ENCODE measurements at places on chromosomes 12 and 14.

DNA sequence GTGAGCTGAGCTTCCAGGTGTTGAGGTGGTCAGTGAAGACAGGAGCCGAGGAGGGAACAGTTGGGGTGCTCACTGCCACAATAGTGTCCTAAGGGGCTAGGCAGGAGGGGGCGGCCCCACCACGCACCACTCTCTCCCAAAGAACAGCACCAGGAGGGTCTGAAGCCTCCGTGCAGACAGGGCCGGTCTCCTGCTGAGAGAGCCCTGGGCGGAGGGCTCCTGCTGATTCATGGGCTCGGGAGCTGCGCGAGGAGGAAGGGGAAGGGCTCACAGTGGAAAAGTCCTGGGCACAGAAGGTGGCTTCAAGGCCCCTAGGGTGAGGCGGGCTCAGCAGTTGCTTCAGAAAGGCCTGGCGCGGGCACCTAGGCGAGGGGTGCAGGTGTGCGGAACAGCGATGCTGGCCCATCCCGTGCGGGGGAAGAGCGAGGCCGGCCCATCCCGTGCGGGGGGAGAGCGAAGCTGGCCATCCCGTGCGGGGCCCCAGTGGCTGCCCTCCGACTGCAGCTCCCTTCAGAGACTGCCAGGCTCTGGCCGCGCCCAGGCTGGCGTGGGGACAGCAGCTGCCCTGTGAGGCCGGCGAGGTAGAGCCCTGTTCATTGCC is 176.7 kb downstream of the ADGRD1 start:
- no peak for DNase-seq

DNA sequence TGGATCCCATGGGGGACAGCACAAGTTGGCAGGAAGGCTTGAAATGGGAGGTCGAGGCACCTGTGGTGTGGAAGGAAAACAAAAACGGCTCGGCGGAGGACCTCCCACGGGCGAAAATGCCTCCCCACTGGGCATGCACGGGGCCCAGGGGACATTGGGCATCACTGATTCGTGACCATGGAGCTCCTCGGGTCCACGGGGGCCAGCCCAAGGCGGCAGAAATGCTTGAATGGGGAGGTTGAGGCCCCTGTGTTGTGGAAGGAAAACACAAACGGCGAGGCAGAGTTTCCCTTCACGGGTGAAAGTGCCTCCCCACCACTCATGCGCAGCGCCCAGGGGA is 376.0 kb downstream of the ALG10 start:
- no peak for DNase-seq

GRCh38 chr14:64117671-64118402 is 176.3 kb downstream of the ESR2 start:
- DNase-seq, result no peak

DNA sequence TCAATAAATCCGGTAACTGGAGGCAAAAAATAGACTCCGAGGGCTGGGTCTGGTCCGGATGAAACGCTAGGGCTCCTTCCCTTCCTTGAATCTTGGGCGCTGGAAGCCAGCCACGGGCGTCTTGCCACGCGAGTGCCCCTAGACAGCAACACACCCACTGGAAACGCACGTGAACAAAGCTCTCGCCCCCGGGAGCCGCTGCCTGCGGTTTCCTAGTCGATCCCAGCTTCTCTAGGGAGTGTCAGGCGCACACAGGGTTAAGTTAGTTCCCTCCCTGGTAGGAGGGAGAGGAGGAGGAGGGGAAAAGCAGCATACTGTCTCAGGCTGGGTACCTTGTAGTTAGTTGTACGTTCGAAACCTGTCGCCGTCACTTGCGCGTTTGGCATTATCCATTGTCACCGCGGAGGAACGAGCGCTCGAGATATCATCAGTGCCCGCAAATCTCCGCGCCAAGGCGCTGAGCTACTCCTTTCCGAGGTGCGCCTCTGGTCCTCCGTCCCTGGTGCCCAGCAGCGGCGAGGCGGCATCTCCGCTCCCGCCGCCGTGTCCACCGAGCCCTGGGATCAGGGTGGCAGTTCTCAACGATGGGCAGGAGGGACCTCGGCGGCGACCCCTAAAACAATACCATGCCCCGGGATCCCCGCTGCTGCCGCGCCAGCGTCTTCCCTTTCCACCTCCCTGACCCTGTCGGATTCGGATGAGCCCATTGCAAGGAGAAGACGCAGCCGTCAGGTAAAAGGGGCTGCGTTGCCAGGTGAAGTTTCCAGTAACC is at the start of gene FLRT2:
Gene FLRT2 (plus strand): TSS at position 342 of the 772 bp plus-strand sequence. CDS start 91,371 bp downstream, outside the sequence.
- DNase-seq, result no peak

GRCh38 chr14:36086629-36087395 is 89.7 kb downstream of the PTCSC3 start:
- no peak for DNase-seq

GRCh38 chr12:92769124-92769901 is 66.5 kb downstream of the PLEKHG7 start:
- no peak for DNase-seq

DNA sequence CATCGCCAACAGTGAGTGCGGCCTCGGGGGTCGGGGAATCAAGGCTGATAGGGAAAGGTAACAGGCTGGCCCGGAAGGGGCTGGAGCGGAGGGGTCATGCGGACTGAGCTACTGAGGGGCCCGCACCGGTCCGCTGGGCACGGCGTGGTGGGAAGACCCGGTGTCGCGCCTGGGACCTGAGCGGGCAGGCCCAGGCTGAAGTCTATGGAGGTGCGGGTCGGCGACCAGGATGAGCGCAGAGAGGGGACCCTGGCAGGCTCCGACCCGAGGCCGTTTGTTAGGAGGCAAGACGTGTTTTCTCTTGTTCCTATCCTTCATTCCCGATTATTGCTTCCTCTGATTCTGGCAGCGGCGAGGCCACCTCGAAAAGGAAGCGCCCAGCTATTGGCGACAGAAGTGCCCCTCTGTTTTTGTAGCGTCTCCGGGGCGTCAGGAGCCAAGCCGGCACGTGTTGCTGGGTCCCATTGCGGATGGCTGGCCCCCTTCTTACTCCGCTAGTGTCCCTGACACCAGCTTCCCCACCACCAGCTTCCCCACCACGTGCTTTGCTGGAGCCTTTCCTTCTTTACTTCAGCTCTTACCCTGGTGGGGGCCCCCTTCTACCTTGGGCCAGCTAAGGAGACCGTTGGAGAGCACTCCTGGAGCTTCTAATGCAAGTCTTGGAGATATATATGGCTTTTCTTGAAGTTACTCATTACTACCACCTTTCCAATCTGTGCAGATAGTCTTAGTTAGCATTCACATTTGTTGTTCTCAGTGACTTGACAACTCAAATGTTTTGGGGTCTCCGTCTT is 653 bp downstream of the PA2G4 start:
- DNase-seq, result peak; percentile 15

DNA sequence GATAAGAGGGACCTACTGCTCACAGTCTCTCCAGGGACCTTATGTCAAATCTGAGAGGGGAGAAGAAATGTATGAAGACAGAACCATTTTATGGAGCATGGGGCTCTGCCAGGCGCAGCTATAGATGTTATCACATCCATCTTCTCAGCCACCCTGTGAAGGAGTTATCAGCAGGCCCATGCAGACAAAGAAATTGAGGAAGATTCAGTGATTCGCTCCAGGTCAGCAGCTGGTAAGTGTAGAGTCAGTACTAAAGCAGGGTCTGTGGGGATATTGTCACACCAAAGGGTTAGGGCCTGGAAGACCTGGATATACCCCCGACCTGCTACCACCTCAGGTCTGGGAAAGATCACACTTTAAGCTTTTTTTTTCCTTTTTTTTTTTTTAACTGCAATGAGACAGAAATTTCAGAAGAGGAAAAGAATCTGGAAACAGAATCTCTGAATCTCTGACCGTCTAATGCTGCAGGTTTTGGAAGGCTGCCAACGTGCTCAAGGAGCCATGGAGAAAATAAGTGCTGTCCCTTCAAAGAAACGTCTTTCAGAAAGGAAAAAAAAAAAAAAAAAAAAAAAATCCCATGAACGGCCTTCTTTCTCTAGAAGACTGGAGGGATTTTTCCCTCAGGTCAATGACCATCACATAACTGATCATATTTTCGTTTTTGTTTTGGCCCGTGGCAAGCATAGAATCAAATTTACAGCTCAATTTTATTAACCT is 73.3 kb upstream of the PLEKHG7 start:
- no peak for DNase-seq

DNA sequence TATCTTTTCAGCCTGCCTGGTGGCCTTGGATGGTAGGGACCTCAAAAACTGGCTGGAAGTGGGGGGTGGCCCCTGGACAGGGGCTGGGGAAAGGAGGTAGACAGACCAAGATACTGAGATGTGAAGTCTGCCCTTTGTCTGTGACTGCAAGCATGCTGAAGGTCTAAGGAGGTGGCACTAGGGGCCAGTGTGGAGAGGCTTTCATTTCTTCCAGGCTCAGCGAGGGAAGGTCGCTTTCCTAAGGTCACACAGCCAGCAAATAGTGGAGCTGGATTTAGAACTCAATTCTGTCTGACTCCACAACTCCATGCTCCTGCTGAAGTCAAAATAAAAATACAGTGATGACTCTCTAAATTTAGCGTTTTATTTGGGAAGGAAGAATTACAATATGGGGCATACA is 11.3 kb upstream of the PLBD2 start:
- DNase-seq, result no peak

- DNase-seq, result no peak
Measured at GRCh38 chr14:93044121-93044520, 71.6 kb downstream of the ITPK1 start.

- DNase-seq, result peak; percentile 25
Measured at GRCh38 chr14:68210729-68211299, 391.2 kb downstream of the RAD51B start.

DNA sequence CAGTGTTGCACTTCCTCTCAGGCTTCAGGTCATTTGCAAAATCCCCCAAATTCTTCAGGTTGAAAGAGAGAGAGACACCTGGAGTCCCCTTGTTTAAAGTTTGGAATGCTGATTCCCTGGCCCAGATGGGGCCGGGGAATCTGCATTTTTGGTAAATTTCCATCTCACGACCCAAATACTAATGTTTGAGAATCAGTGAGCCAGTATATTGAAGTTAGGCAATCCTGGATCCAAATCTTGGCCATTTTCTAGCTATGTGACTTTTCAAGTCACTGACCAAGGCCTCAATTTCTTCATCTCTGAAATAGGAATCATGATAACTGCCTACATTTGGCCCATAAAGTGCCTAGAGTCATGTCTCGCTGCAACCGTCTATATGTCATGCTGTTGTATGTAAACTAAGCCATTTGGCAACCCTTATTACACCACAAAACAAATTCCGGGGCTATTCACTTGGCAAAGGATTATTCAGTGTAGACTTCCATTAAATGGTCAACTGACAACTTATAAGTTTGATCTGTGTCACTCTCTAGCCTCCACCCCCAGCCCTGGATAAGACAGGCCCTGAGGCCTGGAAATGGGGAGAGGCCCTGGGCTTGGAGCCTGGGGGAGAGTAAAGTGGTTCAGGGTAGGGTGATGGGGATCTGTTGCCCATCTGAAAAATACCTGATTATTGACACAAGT is 3.7 kb upstream of the ZFP36L1 start:
- DNase-seq, result no peak

DNA sequence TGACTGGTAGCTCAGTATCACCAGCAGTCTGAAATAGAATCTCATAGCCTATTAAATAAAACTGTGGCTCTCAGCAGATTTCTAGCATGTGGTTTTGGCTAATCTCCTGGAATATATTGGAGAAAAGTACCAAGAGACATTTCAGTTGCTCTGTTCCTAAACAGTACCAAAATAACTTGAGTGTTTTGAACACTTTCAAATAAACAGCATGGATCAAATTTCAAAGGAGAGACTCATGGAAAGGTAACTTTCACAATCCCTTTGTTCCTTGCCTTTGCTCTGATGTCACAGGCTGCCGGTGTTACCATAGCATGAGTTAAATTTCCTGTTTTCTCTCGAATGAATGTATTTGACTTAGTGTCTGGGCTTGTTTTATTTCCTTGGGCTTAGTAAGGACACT is 3.4 kb downstream of the ARG2 start:
- DNase-seq, result no peak

DNA sequence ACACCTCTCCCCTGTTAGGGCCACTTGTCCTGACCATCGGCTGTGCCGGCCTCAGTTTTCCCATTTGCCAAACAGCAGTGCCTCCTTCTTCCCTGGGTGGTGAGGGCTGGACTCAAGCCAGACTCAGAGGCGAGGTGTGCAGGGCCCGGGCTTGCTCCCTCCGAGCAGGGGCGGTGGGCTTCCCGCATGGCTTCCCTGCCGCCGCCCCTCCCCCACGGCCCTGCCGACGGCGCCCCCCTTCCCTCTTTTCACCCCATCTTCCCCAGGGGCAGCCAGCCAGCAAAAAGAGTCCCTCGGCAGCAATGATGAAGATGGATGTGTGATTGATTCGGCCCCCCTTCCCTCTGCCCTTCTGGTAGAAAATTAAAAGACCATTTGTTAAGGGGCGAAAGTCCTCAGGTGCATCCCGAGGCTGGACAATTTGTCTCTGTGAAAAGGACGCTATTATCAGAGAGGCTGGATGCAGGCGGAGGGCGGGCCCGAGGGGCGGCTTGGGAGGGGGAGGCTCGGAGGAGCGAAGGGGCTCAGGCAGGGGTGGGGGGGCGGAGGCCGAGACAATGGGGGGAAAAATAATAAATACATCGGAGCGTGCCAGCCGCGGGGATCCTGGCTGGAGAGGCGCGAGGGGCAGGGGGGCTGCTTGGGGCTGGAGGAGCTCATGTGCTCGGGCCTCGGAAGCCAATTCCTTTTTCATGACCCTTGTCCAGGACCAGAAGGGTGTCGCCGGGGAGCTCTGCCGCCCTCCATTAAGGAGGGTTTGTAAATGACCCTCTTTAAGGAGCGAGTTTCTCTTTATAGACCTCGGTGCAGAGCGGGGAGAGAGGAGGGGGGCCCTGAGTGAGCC is 48.0 kb upstream of the LHX5 start:
- no peak for DNase-seq

DNA sequence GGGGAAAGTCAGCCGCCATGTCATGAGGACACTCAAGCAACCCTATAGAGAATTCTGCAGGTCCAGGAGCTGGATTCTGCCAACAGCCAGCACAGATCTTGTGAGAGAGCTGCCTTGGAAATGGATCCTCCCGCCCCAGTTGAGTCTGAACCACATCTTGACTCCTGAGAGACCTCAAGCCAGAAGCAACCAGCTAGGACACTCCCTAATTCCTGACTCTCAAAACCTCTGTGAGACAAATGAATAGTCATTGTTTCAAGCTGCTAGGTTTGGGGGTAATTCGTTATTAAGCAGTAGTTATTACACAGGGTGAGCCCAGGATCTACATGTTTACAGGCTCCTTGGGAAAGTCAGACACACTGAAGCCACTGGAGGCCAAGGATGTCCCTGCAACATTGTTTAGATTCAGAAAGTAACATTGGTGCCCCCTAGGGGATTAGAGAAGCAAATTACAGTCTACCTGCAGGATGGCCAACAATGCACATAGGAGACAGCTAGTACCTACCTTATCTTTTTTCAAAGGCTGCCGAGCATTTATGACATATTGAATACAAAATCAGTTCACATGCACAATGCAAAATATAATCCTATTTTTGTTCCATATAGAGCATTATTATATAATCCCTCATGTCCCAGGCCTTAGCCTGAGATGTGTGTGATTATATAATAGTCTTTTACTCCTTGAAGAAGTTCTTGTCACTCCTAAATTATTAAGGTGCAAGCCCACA is 57.9 kb upstream of the FICD start:
- no peak for DNase-seq

- no peak for DNase-seq
Measured at GRCh38 chr12:85085066-85085465, 48.9 kb downstream of the LRRIQ1 start.

GRCh38 chr14:54116198-54116885 is 159.7 kb upstream of the BMP4 start:
- DNase-seq, result no peak

- DNase-seq, result no peak
Measured at GRCh38 chr14:99755629-99756603, 37.3 kb upstream of the EML1 start.

Data from stimulated activated CD4-positive, alpha-beta T cell treated with anti-CD3 and anti-CD28 coated beads, TNF-alpha, amount 100 ng/mL, for 4 hours (primary cell).